ENCODE measurements at places on chromosomes 4 and X. TPM values are rescaled to one million over a fixed set of nuclear protein-coding genes. Genes with fewer than 3 reads are reported as not detected.

DNA sequence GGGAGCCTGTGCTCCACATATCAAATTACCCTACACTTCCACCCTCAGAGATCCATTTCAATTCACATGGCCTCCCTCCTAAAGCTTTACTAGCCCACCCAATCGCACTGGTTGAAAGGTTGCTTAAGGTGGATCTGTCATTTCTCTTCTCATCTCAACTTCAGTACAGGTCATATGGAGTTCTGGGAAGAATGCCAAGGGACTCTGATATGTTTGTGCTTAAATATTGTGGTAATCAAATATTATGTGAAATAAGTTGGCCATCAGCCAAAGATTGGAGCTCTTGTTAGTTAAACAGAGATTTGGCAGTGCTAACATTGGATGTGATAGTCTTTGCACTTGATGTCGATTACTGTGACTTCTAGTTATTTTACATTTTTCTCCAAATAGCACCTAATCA lies 20.5 kb downstream of the SEPTIN6 start:
- no peak overlapping the region for H3K4me3 ChIP-seq
- H3K27me3 ChIP-seq, result no peaks in the 10 kb centered on the region
- no peak for DNase-seq
- H3K27ac ChIP-seq, result no peak overlapping the region

DNA sequence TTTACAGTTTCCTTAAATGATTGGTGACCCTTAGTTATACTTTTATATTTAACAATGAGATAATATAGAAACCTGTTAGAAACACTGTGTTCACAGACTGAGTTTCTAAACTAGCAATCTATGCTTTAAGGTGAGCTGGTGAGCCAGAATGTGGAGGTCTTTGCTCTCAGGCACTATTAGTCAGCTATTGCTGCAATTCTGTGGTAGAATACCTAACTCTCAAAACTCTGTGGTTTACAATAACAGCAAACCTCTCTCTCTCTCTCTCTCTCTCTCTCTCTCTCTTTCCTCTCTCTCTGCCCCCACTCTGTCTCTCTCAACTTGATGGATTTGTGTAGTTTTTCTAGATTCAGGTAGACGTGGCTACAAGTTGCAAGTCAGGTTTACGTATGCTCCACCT lies 17.6 kb upstream of the LCORL start:
- no peak overlapping the region for H3K4me3 ChIP-seq
- no peak overlapping the region for H3K27ac ChIP-seq
- no peaks in the 10 kb centered on the region for H3K36me3 ChIP-seq

DNA sequence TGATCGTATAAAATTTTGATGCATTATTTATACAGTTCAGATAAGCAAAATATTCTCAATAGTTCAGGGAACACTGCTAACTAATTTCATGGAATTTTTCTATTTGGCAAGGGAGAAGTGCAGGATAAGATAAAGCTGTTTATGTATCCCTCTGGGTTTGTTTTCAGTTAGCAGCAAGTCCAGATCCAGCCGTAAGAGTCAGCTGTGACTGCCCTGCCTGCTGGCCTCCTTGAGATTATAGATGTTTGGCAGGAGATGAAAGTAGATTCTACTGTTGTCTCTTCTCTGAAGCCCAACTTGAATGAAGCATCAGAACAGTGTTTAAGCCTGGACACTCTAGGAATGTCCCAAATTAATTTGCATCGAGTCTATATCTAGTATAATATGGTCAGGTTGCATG lies 29.5 kb downstream of the ANTXR2 start:
- DNase-seq, result no peak
- peaks cover 17% of the 10 kb centered on the region for H3K36me3 ChIP-seq
- peaks cover 5% of the 10 kb centered on the region for H3K4me1 ChIP-seq
- H3K27ac ChIP-seq, result no peak overlapping the region

DNA sequence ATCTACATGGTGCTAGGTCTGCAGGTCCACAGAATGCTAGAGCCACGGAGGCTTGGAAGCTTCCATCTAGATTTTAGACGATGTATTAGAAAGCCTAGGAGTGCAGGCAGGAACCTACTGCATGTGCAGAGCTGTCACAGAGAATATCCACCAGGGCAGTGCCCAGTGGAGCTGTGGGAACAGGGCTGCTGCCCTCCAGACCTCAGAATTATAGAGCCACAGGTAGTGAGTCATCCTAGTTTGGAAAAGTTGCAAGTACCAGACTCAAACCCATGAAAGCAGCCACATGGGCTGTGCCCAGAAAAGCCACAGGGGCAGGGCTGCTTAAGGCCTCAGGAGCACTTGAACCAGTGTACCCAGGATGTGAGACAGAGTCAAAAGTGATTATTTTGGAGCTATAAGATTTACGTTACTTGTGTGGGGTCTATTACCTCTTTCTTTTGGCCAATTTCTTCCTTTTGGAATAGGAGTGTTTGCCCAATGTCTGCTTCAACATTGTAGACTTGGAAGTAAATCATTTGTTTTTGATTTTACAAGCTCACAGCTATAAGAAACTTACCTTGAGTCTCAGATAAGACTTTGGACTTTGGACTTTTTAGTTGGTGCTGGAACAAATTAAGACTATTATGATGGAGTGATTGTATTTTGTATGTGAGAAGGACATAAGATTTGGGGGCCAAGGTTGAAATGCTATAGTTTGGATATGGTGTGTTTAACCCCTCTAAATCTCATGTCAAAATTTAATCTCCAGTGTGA lies 143.5 kb upstream of the CHRDL1 start:
- no peaks in the 10 kb centered on the region for H3K4me1 ChIP-seq
- H3K27ac ChIP-seq, result no peak overlapping the region
- H3K4me3 ChIP-seq, result no peak overlapping the region
- peaks cover 24% of the 10 kb centered on the region for H3K27me3 ChIP-seq
- DNase-seq, result no peak

GRCh38 chrX:74506317-74507115 lies 85.2 kb downstream of the SLC16A2 start:
- H3K36me3 ChIP-seq, result no peaks in the 10 kb centered on the region
- H3K27ac ChIP-seq, result no peak overlapping the region
- peaks cover 7% of the 10 kb centered on the region for H3K27me3 ChIP-seq
- H3K4me1 ChIP-seq, result peaks cover 2% of the 10 kb centered on the region

- no peak for DNase-seq
- peaks cover 4% of the 10 kb centered on the region for H3K36me3 ChIP-seq
- H3K27ac ChIP-seq, result no peak overlapping the region
- H3K4me1 ChIP-seq, result no peaks in the 10 kb centered on the region
- H3K4me3 ChIP-seq, result no peak overlapping the region
These were observed 705.9 kb downstream of the FSTL5 start for GRCh38 chr4:161457906-161458305.

DNA sequence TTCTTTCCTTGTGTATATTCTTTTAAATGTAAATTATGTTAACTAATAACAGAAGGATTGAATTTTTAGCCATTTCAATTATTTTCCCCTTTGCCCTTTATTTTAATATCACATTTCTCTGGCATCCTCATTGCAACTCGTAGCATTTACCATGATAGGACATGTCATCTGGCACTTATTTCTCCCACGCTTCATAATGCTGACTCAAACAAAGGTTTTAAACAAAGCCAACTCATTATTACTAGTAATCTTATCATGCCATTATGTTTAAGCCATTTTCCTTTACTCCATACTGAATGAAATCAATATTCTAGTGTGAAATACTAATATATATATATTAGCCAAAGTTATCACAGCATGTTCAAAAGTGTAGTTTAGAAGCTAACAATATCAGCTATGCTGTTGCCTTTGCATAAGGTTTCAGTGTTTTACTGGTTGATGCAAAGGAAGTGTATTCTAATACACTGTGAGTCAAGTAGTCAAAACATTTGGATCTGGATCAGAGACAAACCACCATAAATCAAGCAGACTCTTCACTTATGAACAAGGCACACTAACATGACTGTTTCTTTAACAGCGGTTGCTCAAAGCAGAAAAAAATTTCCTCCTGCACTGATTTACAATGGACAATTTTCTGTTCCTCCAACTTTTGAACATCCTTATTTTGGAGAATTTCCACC lies 281.6 kb downstream of the SLC7A11 start:
- H3K4me1 ChIP-seq, result no peaks in the 10 kb centered on the region
- no peak overlapping the region for H3K27ac ChIP-seq
- H3K4me3 ChIP-seq, result no peak overlapping the region
- DNase-seq, result no peak
- no peaks in the 10 kb centered on the region for H3K36me3 ChIP-seq

DNA sequence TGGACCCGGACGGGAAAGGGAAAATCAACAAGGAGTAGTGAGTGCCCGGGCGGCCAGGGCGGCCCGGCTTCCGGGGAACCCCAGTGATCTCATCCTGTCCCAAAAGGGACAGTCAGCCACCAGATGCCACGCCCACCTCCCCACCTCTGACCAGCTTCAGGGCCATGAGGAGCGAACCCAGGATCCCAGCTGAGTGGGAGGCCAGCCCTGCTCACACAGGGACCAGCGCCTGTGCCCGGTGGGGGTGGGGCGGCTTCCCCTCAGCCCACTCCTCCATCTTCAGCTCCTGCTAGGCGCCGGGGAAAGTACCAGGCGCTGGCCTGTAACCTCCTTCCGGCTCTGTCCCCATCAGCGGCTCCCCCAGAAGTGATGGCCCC lies 6.2 kb downstream of the MYL5 start:
- DNase-seq, result peak; percentile 77
- H3K4me3 ChIP-seq, result peak overlapping the region; percentile 76
- H3K27ac ChIP-seq, result peak overlapping the region; percentile 88
- H3K27me3 ChIP-seq, result no peaks in the 10 kb centered on the region
- H3K4me1 ChIP-seq, result peaks cover 5% of the 10 kb centered on the region
- H3K36me3 ChIP-seq, result no peaks in the 10 kb centered on the region

HHIP gene
- total RNA-seq, result not detected
